Activated T-helper 1 cell treated with anti-CD3 and anti-CD28 coated beads, Interleukin-2, amount 50 U/mL, for 16 hours (primary cell): ENCODE measurements at places on chromosomes 2 and 18.

DNA sequence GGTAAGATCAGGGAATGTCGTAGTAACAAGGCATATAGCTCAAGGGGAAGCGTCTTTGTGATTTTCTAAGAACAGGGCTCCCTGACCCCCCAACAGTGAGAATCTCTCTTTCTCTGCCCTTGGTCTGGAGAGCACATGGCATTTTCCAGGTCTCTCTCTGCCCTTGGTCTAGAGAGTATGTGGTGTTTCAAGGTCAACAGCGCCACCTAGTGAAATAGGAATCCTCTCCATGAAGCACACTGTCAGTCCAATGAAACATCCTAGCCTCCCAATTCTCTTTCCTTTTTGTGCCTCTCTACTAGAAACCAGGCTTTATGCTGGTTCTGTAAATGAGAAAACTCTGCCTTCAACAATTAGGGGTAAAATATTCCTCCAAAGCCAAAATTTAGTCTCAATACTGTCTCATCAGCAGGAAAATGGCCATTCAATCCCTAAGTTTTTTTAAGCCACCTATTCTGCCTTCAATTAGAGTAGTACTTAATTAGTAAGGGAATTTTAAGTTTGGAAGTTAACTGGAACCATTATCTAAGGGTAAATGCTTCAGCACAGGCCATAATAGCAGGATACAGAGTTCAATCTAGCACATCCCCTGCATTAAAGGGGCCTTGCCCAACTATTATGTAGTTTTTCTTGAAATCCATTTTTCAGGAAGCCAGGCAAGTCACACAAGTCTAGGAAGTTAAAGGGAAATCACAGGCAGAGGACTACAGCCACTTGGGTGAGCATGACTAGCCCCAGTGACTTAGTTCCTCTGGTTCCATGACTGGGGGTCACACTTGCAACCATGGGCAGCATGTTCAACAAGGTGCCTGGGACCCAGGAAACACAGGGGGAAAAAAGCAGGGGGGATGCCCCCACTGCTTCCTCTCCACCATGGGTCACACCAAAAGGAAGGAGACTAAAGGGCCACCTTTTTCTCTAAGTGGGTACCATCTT is 12.4 kb downstream of the DYM start:
- DNase-seq = no peak

GRCh38 chr2:1823187-1824169 is 79.2 kb upstream of the PXDN start:
- DNase-seq = no peak

- DNase-seq = no peak
These were observed 102.3 kb upstream of the ID2 start for GRCh38 chr2:8579485-8580085.

DNA sequence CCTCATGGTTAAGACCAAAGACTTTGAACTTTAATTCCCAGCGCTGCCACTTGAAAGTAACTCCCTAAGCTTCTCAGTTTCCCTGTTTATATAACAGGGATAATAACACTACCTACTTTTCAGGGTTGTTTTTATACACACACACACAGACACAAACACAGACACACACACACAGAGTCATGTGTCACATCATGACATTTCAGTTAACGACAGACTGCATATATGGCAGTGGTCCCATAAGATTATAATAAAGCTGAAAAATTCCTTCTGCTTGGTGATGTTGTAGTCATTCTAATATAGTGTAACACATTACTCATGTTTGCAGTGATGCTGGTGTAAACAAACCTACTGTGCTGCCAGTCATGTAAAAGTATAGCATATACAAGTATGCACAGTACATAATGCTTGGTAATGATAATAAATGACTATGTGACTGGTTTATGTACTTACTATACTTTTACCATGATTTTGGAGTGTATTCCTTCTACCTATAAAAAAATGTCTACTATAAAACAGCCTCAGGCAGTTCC is 89.2 kb upstream of the ITGA4 start:
- DNase-seq = no peak

- DNase-seq = no peak
These were observed 286.4 kb upstream of the MMADHC start for GRCh38 chr2:149873936-149874335.

DNA sequence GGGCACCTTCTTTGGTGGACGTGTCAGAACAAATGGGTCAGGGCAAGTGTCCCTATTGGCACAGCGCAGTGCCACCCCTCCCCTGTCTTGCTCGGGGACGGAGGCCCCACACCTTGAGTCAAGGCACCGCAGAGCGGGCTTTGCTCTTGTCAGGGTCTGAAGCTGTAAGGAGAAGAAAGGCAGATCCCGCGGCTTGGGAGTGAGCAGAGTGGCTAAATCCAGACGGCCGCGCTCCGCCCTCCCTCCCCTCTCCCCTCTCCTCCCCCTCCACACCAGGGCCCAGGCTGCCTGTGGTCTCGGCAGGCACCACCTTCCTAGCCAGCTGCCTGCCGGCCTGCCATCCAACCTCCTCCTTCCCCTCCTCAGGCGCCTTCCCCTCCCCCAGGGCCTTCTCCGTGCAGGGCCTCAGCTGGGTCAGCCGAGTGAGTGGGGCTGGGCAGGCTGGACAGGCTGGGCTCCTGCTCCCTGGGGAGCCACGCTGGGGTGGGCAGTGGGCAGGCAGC is 25.8 kb downstream of the SPEG start:
- no peak for DNase-seq
